ENCODE measurements at places on chromosomes 16 and 17.

GRCh38 chr17:81394921-81395599 lies at the start of gene BAHCC1:
Gene BAHCC1, plus strand, starts transcription at chr17:81395457. Its CDS starts 4,283 bp downstream, at chr17:81399740.
- DNase-seq, result peak; percentile 100

DNA sequence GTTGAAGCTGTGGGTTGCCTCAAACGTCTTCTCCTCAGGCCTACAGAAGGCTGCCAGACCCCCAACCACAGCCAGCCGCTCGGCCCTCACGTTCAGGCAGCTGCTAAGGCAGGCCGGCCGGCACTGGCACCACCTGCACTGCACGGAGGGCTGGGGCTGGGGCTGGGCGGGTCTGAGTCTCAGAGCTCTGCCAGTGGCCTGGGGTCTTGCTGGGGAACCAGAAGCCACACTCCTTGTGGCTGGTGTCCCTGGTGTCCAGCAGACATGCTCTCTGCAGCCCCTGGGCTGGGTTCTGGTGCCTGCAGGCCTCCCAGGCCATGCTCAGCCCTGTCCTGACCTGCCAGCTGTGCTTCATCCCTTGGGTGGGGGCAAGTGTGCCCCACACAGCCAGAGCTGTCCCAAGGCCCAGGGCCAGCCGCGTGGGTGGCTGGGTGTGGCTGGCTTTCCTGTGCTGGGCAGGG lies 42.0 kb downstream of the BAHCC1 start:
- no peak for DNase-seq

DNA sequence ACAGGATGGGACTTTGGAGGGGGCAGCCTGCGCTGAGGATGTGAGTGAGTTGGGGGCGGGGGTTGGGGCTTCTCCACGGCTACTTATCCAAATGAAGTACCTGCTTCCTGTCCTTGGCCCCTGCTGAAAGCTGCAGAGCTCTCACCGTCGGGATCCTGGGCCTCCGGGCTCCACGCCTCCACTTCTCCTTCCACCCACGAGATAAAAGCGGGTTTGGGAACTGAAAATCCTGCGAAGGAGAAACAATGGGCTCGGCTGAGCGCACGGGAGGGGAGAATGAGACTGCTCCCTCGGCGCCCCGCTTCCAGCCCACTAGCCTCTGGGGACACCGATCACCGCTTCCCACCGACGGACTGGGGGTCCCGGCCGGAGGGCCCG lies 486 bp downstream of the ZNF785 start:
- DNase-seq, result no peak

- DNase-seq, result no peak
These were observed 30.1 kb downstream of the ACSF3 start for GRCh38 chr16:89123831-89124100.

DNA sequence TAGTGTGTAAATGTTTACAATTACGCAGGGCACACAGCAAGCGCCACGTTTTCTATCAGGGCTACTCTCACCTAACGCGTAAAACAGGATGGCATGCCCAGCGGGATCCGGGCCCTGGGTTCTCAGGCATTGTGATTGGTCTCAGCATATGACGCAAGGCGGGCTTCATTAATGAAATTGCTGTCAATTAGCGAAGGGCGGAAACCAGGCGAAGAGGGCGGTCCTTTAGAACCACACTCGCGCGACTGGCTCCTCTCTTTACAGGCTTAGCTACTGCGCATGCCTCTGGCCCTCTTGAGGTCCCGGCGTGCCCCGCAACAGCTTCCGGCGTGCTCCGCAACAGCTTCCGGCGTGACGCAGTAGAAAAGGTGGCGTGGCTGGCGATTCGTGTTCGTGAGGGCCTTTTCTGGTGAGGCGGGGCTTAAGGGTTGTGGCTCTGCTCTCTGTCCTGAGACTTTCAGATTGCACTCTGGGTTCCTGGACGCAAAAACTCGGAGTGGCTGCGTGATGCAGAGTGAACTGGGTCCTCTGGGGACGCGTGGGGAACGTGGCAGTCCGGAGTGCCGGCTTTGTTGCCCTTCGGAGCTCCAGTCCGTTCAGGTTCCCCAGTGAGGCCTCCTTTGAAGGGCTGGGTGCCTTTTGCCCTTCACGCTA lies 9.2 kb downstream of the OR2C1 start:
- peak; percentile 75 for DNase-seq

DNA sequence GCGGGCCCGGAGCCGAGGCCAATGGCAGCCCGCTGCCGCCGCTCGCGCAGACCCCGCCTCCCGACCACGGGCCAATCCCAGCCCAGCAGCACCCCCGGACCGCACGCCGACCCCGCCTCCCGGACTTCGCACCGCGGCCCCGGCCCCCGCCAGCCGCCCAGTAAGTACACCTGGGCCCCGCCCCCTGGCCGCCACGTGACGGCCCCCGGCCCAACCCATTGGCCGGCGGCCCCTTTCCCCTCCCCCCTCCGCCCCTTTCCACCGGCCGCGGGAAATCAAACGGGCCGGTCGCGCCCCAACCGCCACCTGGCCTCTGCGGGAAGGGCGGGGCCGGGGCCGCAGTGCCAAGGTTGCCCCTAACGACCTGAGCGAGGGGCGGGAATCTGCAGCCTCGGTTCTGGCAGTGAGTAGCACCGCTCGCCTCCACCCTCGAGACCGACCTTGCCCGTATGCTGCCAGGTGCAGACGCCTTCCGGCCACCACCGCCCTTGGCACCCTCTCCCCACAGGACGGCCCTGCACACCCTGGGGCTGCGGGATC lies at the start of gene YBX2:
YBX2 (minus strand) TSS at position 26 of the 540 bp plus-strand sequence. CDS start 139 bp downstream, outside the sequence.
- no peak for DNase-seq

DNA sequence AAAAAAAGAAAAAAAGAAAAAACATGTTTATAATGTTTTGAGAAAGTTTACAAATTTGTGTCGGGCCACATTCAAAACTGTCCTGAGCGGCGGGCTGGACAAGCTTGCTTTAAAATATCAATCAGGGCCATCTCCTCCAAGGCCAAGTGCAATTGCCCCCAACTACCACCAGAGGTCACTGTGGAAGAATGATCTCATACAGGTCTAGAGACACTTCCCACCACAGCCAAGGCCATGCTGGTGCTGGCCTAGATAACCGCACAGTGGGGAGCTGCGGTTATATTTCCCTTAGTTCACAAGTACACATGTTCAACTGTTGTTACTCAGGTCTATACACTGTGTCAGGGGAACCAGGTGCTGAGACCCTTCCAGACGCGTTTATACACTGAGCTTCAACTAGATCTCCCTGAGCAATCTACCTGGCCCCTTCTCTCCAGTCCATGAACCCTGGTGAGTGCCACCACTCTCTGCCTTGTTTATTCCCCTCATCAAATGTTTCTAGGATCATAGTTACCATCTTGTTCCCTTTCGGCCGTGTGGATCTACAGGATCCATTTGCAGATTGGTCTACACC lies 83.8 kb upstream of the CCL2 start:
- peak; percentile 32 for DNase-seq

- DNase-seq, result no peak
These were observed 31.5 kb downstream of the SLC7A5 start for GRCh38 chr16:87837627-87838289.

DNA sequence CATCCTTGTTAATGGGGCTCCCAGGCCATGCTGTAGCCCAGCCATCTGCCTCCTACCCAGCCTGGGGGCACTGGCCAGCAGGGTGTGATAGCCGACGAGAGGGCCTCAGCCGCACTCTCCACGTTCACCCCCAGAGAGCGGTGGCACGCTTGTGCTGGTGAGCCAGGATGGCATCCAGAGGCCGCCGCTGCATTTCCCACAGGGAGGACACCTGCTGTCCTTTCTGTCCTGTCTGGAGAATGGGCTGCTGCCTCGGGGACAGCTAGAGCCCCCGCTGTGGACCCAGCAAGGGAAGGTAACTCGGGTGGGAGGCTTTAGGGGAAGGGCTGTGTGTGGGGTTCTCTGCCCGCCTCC lies 27.4 kb downstream of the SGSM2 start:
- no peak for DNase-seq

DNA sequence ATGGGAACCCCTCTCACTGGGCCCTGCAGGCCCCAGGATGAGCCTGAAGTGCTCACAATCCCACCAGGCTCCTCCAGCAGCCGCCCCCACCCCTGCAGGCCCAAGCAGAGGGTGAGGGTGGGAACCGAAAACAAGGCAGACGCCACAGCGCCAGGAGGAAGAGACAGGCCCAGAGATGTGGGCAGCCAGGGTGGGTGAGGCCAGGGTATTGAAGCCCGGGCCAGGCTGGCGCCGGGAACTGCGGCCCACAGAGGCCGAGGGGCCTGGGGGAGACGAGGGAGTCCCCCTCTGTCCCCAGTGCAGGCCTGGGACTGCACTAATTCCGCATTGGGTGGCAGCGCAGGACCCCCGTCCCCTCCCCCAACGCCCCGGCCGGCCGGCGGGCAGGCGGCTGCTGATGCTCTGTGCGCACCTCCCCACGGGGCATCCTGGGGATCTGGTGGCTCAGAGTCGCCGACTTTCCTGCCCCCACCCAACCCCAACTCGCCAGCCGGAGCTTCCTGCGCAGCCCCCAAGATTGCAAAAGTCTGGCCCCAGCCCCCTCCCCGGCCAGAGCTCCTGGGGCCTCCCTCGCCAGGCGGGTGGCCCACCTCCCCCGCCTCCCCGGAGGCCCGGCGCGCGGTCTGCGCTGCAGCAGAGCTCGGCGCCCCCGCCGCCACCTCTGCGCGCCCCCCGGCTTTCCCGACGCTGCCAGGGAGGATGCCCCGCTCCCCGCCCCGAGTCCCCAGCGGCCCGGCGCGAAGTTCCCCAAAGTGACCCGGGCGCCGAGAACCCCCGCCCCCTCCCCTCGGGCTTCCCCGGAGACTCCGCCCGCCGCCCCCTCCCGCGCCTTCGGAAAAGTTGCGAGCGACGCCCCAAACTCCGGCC lies 107.8 kb downstream of the ENGASE start:
- no peak for DNase-seq

DNA sequence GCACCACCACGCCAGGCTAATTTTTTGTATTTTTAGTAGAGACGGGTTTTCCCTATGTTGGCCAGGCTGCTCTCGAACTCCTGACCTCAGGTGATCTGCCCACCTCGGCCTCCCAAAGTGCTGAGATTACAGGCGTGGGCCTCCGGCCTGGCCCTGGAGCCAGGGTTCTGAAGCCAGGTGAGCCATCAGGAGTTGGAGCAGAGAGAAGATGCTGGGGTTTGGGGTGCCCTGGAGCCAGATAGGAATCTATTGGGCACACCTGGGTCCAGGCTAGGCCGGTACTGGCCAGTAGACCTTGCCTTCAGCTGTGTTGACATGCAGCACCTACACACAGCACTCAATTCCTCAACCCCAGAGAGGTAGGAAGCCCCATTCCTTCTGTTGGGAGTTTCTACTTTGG lies 5.4 kb upstream of the CD300A start:
- DNase-seq, result no peak

- no peak for DNase-seq
These were observed 101.3 kb upstream of the C17orf78 start for GRCh38 chr17:37274461-37274860.

- no peak for DNase-seq
These were observed 92.8 kb downstream of the CDC27 start for GRCh38 chr17:47096343-47096742.

DNA sequence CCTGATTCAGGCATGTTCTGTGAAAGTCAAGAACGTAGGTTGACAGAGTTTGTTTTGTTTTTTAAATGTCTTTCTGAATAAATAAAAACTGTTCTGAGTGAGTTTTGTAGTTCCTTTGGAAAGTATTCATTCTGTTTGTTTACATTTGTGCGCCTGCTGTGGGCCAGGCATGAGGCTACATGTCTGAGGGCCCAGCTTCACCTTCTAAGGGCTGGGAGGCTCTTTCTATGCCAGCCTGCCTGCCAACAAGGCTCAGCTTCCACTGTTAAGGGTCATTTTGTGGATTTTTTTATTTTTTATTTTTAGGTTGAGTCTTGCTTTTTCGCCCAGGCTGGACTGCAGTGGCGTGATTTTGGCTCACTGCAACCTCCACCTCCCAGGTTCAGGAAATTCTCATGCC lies 6.1 kb downstream of the WWOX start:
- no peak for DNase-seq

DNA sequence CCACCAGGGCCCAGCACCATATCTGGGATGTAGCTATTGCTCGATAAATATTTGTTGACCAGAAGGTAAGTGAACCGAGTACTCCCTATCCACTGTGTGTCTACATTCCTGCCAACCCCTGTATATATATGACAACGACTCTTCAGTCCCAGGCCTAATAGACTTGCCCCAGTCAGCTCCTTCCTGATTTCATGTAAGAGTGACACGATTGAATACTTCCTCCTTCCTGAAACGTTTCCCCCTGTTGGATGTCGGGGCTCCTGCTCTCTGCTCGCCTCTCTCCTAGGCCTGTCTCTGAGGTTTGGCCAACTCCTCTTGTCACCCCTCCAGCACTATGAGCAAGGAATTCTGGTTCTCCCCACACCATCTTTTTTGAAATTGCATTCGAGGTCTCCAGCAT lies 178.9 kb downstream of the PRKCA start:
- no peak for DNase-seq

DNA sequence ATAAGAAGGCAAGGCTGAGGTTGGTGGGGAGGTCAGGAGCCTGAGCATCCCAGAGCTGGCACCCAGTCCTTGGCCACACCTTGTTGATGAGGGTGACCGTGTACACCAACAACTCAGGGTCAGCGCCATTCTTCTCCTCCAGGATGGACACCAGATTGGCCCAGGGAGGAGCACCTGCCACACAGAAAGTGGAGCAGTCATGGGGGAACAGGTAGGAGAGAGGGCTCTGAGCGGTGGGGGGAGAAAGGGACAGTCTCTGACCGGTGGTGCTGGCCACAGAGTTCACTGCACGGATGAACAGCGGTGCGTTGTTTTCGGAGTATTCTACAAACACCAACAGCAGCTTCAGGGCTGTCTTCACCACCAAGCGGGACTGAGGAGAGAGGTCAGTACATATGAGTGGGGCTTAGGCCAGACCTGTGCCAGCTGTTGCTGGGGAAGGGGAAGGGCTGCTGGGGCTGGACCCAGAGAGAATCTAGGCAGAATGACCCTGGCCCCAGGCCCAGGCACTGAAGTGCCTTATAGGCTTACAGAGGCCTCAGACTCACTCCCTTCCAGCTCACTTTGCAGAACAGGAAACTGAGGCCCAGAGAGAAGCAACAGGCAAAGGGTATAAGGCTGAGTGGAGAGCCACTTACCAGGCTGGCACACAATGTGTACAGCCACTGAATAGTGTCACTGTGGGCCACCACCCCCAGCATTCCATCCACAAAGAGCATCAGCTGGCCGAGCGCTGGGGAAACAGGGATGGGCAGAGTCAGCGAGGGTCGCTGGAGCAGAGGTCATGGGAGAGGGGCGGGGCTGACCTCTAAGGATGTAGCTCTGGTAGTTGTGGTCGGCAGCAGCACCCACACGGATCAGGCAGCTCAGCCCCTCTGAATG lies 9.6 kb downstream of the FHOD1 start:
- no peak for DNase-seq

DNA sequence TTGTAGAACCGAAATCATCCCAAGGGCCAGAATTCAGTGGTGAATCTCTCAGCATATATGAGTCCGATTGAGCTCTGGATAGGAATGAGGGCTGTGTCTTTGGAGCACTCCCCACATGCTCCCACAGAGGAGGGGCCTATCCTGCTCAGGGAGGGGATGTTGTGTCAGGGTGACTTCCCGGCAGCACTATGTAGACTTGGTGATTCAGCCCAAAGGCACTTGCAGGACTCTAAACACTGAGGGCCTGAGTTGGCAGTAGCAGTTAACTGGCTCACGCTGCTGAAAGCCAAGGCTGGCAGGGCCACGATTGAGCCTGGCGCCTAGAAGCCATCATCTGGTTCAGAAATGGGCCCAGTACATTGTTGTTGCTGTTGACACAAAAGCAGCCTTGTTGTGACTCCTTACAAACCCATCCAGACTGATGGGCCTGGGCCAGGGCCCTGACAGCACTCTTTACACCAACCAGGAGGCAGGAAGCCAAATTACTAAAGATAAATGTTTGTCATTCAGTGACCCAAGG lies 31.9 kb downstream of the NMT1 start:
- DNase-seq, result peak; percentile 90

GRCh38 chr17:36864827-36865430 lies 72.3 kb upstream of the LHX1 start:
- no peak for DNase-seq

- no peak for DNase-seq
These were observed 338.8 kb downstream of the SEC14L1 start for GRCh38 chr17:77479372-77480198.
